ENCODE measurements at places on chromosomes 16 and 17.

DNA sequence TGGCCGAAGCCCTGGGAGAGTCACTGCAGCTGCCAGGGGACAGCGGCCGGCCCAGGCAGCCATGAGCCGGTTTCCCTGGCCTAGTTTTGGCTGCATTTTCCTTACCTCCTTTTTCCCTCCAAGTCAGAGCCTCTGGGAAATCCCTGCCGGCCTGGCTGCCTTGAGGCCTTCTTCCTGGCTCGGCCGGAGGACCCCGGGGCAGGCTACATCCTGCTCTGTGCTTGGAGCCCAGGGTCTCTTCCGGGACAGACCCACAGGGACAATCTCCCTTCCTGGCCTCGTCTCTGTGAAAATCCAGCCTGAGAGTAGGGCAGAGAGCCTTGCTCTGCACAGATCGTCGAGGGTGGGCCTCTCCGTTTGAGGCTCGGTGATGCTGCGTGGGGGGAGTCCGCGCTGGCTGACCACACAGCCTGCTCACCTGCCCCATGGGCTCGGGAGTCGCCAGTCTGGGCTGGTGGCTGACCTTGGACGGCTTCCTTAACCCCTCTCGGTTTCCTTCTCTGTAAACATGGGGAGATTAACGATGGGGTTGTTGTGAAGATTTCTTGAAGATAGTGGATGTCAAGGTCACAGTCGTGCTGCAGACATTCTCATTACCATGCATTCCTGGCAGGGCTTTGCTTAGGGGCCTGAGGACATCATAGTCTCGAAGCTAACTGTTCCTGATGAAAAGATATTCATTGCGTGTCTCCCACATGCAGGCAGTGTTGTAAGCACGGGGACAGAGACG, 34.8 kb upstream of the CIBAR2 start:
- DNase-seq, result no peak

- no peak for DNase-seq
These were observed 16.3 kb downstream of the ITGAD start for GRCh38 chr16:31409433-31409832.

- DNase-seq, result no peak
These were observed 8.4 kb upstream of the TAT start for GRCh38 chr16:71585318-71585703.

DNA sequence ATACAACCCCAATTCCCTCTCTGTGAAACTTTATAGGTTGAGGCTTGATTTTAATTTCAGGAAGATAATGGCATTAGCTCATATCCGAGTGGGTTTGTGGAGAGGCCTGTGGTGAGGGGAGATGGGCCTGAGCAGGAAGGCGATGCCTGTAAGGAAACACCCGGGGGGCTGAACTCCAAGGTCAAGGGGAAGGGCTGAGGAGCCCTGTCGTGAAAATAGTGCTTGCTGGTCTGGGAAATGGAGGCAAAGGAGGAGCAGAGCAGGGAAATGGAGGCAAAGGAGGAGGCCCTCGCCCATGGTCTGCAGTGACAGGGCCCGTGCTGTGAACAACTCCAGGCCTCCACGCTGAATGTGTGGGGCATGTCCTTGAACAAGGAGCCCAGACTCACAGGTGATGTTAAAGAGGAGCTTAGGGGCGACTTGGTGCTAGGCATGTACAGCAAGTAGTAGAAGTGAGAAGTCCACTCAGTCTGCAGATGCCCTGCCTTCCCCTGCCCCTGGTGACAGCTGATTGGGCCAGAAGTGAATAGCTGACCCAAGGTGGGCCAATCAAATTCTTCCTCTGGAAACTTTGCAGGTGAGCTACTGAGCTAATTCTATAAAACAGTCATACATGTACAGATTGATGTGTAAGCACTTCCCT, 38.1 kb downstream of the MRPS23 start:
- no peak for DNase-seq

DNA sequence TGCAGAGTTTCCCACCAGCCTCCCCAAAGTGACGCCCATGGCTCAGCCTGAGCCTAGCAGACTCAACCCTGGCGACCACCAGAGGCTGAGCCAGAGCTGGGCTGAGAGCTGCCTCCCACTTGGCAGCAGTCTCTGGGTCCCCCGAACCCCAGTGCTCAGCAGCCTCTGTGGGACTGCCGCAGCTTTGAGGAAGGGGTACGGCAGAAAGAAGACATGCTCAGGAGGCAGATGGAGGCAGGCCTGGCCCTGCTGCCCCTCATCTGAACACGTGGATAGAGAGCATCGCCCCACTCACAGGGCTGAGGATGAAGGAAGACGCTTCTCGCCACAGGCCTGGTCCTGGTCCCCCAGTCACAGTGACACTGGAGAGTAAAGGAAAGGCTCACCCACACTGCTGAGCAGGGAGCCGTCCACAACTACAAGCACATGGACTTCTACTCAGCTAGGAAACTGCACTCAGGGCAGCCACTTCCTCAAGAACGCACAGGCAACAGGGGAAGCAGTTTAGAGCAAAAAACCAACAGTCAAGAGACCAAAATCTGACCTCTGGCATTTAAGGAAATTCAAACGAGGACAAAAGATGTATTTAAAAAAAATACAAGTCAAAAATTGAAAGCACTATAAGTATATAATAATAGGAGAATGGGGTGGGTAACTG, 45.2 kb upstream of the GSG1L start:
- DNase-seq, result no peak

DNA sequence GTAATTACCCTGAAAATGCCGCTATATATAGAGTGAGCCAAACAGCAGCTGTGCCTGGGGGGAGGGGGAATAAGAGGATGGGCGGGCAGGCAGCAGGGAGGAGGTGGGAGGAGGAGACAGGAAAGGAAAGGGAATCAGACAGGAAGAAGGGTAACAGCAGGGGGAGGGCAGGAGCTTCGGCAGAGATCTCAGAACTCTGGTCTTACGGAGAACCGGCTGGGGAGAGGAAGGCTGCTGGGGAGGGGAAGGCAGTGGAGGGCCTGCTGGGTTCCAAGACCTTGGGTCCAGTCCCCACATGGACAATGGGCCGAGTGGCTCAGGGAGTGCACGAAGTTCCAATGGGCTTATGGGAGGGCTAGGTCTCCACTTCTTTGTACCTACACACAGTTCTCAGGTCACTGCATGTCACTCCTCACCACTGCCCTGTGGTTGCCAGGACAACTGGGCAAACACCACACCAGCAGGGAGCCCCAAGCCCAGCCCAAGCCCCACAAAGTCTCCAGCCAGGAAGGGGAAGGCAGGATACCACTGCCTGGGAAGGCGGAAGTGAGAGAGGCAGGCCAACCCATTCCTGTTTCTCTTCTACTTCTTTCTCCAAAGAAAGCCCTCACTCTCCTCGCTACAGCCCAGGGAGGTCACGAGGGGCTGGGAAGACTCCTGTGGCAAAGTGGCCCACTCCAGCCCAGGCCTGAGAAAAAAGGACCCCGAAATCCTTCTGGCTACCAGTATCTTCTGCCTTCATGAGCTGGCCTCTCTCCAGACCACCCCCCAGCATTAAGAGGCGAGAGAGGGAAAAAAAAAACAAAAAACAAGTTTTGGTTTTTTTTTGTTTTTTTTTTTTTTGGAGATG, 25.3 kb downstream of the G6PC3 start:
- no peak for DNase-seq

- DNase-seq, result no peak
These were observed 199.5 kb upstream of the DYNLRB2 start for GRCh38 chr16:80341263-80341662.

DNA sequence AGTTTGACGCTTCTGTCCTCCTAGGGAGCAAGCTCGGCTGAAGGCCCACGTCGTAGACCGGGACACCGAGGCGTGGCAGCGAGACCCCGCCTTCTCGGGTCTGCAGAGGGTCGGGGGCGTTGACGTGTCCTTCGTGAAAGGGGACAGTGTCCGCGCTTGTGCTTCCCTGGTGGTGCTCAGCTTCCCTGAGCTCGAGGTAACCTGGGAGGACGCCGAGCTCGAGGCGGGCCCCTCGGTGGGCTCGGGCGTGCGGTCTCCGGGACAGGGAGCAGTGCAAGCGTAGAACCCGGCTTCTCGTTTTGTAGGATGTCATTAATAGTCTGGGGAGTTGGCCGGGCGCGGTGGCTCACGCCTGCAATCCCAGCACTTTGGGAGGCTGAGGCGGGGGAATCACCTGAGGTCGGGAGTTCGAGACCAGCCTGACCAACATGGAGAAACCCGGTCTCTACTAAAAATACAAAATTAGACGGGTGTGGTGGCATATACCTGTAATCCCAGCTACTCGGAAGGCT, 715 bp downstream of the ENDOV start:
- DNase-seq, result no peak

DNA sequence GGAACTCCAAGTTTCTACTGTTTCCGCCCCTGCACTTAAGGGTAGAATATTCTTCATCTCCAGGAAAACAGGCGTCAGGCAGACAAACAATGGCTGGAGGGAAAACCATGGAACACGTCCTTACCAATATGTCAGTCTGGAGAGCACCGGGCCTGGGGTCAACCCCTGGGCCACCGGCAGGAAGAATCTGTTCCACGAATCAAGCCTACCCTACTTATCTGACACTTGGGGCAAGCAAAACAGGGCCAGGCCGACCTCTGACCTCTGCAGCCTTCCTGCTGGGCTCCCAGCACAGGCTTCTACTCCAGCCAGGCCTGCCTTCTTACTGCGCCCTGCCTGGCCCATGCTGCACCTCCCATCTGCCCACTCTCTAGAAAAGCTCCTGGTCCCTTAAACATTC, 10.1 kb downstream of the VAC14 start:
- no peak for DNase-seq

GRCh38 chr17:49993423-49994060, 1.5 kb downstream of the DLX3 start:
- DNase-seq, result no peak

- peak; percentile 1 for DNase-seq
These were observed 482.6 kb downstream of the NPIPA7 start for GRCh38 chr16:16861546-16861945.

GRCh38 chr16:72604375-72604774, 432.4 kb upstream of the PMFBP1 start:
- DNase-seq, result no peak

- DNase-seq, result no peak
These were observed 311.9 kb downstream of the NPIPA8 start for GRCh38 chr16:18024611-18025010.

- DNase-seq, result no peak
These were observed 41.0 kb downstream of the TOM1L2 start for GRCh38 chr17:17931159-17931558.

- DNase-seq, result no peak
These were observed 6.8 kb upstream of the ZNF594 start for GRCh38 chr17:5198472-5198871.

GRCh38 chr16:29744541-29745101, 1.2 kb downstream of the C16orf54 start:
- DNase-seq, result no peak

- no peak for DNase-seq
These were observed 86.7 kb downstream of the ZFHX3 start for GRCh38 chr16:72961115-72961832.

- DNase-seq, result no peak
These were observed 9.5 kb downstream of the MRPL27 start for GRCh38 chr17:50363217-50364060.

GRCh38 chr17:17650959-17651358, 30.3 kb upstream of the RAI1 start:
- DNase-seq, result no peak

DNA sequence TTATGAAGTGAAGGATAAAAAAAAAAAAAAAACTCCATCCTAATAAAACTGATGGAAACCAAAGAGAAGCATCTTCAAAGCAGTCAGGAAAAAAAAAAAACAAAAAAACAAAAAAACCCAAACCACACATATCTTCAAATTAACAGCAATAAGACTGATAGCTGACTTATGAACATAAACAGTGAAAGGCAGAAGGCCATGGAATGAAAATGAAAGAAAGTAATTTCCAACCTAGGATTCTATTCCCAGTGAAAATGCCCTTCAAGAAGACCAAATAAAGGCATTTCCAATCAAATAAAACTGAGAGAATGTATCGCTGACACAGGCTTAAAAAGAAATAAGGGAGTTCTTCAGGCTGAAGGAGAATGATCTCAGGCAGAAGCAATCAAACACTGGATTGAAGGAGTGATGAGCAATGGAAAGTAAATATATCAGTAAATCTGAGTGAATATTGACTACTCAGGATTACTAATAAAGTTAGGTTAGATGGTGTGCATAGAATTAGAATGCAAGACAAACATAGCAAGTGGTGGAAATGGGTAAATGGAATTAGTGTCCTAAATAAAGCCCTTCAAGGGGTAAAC, 92.1 kb downstream of the USP31 start:
- no peak for DNase-seq

- DNase-seq, result no peak
These were observed 8.0 kb downstream of the ZNF469 start for GRCh38 chr16:88390735-88391134.

DNA sequence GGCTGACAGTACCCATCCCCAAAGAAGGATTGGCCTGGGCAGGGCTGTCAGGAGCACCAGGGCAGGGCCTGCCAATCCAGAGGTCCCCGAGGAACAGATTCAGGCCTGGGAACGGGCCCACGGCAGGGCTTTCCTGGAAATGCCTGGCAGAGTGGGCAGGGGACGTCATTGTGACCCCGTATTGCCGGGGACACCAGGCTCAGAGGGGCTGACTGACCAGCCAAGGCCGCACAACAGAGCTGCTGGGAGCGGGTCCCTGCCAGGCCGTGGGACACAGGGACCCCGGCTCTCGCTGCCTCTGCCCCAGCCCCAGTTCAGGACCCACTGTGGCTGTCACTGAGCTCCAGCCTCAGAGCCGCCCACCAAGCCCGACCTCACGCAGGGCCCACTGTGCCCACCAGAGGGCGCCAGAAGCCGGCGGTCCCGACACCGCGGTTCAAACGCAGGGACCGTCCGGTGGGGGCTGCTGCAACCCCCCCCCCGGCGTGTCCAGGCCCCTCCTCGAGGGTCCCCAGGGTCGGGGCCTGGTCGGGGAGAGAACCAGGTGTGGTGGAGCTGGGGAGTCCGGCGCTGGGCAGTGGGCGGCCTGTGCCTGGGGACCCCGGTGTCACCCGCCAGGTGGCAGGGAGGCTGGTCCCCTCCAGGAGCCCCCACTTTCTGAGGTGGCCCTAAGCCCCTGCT, 15.2 kb upstream of the SSTR5 start:
- DNase-seq, result peak; percentile 46

DNA sequence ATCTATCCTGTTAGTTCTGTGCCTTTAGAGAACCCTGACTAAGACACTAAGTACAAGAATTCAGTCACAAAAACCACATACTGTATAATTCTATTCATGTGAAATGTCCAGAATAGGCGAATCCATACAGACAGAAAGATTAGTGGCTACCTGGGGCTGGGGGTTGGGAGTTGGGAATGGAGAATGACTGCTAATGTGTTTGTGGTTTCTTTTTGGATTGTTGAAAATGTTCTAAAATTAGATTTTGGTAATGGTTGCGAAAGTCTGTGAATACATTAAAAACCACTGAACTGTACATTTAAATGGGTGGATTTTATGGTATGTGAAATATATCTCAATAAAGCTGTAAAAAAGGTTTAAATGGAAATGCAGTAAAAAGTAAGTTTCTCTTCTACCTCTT, 80.4 kb upstream of the AKTIP start:
- no peak for DNase-seq
